AG08396 (cell line): ENCODE measurements at places on chromosomes 6 and 20.

DNA sequence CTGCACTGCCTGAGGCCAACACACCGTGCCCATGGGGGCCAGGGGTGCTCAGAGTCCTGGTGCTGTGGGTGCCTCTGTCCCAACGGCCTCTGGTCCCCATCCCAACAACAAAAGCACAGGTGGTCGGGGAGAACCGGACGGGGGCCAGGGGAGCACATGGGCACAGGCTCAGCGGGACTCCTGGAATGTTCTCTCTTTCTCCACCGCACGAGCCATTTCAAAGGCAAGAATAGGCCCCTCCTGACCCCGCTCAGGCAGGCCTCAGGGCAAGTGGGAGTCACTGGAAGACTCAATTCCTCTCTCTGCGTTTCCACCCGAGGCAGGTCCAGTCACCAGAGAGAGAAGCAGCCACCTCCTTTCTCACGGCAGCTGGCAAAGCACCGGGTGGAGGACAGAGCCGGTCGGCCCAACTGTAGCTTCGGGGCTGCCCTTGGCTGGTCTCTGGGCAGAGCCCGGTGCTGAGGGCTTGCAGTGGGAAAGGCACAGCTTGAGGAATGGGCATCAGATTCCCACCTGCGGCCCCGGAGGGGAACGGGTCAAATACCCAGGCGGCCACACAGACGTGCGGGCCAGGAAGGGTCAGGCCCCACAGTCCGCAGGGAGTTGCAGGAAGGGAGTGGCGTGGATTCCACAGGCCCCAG lies 55.2 kb downstream of the KCNQ2 start:
- DNase-seq: no peak

DNA sequence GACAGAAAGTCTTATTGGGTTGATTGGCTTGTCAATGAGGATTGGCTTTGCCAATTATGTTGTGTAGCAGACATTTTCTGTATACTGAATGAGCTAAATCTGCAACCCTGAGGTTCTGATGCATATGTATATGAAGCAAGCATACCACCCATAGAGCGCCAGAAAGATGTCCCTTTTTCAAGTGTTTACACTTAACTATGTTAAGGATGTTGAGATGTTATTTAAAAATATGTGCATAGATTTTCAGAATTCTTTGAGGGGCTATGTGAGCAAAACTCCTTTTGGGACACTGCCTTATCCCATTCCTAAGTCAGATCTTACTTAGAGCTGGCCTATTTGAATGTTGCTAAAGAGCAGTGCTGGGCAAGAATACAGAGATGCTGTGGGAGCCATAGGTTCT lies 1.9 kb downstream of the AIG1 start:
- DNase-seq: no peak

- no peak for DNase-seq
Measured at GRCh38 chr6:54252496-54252895, 55.7 kb upstream of the TINAG start.

GRCh38 chr6:100538086-100538485 lies 73.4 kb upstream of the SIM1 start:
- no peak for DNase-seq

DNA sequence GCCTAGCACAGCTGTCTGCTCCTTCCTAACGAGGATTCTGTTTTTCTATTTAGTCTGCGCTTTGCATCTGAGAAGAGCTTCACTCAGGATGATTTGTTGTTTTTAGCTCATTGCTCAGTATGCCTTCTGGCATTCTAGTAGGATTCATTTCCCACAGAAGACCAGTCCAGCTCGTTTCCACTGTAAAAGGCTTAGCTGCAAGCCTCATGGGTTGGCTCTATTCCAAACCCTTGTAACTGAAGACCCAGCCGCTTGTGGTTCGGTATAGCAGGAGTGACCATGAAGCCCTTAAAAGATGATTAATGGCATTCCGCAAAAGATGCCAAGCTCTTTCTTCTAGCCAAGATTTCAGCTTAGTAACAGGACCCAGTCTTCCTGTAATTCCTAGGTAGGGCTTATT lies 7.2 kb downstream of the ADGRF1 start:
- peak; percentile 26 for DNase-seq

- DNase-seq: peak; percentile 13
Measured at GRCh38 chr6:28090917-28091586, 10.7 kb downstream of the ZNF165 start.

DNA sequence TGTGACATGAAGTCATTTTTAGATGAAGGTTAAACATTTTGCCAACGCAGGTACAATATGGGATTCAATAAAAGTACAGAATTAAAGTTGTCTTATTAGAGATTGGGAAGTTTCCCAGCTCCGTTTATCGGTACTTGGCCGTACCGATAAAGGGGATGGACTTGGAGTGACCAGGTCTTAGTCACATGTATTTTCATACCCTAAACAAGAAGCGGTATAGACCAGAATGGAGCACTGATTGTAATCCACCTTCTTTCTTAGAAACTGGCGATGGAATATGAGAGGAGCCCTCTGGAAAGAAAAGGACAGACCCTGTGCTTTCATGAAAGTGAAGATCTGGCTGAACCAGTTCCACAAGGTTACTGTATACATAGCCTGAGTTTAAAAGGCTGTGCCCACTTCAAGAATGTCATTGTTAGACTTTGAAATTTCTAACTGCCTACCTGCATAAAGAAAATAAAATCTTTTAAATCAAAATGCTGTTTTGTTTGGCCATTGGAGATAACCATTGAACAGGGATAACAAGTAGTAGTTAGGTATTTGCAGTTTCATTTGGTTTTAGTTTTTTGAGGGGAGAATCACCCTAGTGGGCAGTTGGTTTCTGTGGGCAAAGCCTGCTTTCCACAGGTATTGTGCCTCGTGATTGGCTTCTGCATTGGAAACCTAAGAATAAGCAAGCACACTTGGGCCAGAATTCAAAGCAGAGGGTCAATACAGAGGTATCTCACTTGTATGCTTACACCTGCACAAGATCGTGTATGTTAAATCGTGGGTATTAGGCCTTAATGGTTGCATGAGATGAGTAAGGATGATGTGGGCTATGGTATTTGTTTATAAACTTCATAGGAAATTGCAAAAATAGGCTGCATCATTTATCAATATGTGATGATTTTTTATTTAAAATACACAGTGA lies 11.2 kb upstream of the ZNFX1 start:
- DNase-seq: no peak

GRCh38 chr6:73177221-73177944 lies 47.9 kb downstream of the KHDC1L start:
- no peak for DNase-seq

- DNase-seq: no peak
Measured at GRCh38 chr6:82419132-82419581, 55.5 kb downstream of the TPBG start.

GRCh38 chr20:36908603-36909002 lies 32.7 kb downstream of the TLDC2 start:
- no peak for DNase-seq

GRCh38 chr6:47032974-47033765 lies 9.0 kb downstream of the ADGRF1 start:
- no peak for DNase-seq
